ENCODE measurements at places on chromosomes 4 and X.

GRCh38 chr4:18105030-18106011, 83.8 kb upstream of the LCORL start:
- DNase-seq, result no peak

GRCh38 chrX:152520653-152521052, 69.5 kb upstream of the GABRA3 start:
- DNase-seq, result no peak

DNA sequence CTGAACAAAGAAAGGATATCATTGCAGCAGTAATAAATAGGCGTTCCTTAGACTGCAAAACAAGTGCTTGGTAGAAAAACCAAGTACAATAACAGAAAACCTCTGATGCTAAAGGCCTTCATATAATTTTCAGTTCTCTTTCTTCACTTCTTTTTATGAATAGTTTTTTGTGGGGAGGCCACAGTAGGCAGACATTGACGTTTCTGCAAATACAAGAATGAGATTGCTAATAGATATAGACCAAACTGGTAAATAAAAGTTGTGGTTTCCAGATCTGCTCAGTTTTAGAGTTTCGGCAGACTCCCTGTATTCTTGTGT, 57.0 kb upstream of the RAP1GDS1 start:
- no peak for DNase-seq

DNA sequence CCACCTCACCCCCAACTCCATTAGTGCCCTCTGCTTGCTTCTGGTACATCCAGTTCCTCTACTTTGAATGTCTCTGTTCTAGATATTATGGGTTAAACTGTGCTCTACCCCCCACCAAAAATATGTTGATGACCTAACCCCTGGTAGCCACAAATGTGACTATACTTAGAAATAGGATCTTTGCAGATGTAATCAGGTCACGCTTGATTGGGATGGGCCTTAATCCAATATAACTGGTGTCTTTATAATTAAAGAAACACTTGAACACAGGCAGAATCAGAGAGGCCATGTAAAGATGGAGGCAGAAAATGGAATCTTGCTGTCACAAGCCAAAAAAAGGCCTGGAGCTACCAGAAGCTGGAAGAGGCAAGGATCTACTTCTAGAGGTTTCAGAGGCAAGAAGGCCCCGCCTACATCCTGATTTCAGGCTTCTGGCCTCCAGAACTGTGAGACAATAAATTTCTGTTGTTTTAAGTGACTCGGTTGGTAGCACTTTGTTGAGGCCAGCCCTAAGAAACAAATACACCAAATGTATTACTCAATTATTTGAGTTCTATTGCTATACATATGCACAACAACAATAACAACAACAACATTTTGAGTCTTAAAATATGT, 220.0 kb downstream of the PPP3CA start:
- DNase-seq, result peak; percentile 73

GRCh38 chr4:145498430-145498829, 16.8 kb downstream of the SMAD1 start:
- no peak for DNase-seq

- no peak for DNase-seq
Measured at GRCh38 chrX:16488959-16489358, 161.0 kb upstream of the S100G start.

- no peak for DNase-seq
Measured at GRCh38 chr4:19776929-19777328, 474.8 kb upstream of the SLIT2 start.

DNA sequence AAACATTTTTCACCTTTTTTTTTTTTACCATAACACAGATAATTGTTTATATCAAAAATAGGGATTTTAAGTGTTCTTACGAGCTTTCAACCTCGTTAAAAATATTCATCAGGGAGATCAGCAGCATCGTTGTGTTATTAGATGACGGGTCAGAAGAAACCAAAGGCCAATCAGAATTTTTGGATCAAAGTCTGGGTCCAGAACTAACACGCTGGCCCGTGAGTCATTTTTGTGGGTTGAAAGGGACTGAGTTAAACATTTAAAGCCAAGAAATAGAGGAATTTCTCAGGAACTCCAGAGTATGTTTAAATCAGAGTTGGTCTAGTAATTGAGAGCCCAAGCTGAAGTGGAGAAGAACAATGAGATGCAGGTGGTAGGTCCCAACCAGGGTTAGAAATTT, 170.8 kb downstream of the TLL1 start:
- DNase-seq, result no peak

- DNase-seq, result no peak
Measured at GRCh38 chrX:137600769-137601168, 34.8 kb downstream of the ZIC3 start.

GRCh38 chrX:136261321-136261720, 10.1 kb upstream of the MAP7D3 start:
- no peak for DNase-seq

- DNase-seq, result no peak
Measured at GRCh38 chr4:5693871-5694270, 14.5 kb downstream of the EVC2 start.

- DNase-seq, result no peak
Measured at GRCh38 chrX:39576041-39576872, 521.5 kb downstream of the BCOR start.

DNA sequence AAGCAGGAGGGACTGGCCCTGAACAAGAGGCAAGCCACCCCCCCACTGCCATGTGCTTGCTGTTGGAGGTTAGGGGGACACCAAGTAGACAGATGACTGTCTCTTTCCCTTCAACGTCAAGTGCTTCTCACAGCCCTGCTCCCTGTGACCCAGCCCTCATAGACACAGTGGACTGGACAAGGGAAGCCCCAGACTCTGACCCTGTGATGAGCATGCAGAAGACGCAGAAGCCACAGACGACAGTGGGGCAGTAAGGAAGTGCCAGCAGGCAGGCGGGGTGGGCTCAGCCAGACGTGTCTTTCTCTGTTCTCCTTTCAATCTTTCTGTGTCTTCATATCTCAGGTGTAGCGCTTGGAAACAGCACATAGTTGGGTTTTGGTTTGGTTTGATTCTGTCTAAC, 2.4 kb upstream of the L1CAM start:
- DNase-seq, result no peak

- DNase-seq, result no peak
Measured at GRCh38 chr4:10713591-10713990, 29.0 kb upstream of the CLNK start.

DNA sequence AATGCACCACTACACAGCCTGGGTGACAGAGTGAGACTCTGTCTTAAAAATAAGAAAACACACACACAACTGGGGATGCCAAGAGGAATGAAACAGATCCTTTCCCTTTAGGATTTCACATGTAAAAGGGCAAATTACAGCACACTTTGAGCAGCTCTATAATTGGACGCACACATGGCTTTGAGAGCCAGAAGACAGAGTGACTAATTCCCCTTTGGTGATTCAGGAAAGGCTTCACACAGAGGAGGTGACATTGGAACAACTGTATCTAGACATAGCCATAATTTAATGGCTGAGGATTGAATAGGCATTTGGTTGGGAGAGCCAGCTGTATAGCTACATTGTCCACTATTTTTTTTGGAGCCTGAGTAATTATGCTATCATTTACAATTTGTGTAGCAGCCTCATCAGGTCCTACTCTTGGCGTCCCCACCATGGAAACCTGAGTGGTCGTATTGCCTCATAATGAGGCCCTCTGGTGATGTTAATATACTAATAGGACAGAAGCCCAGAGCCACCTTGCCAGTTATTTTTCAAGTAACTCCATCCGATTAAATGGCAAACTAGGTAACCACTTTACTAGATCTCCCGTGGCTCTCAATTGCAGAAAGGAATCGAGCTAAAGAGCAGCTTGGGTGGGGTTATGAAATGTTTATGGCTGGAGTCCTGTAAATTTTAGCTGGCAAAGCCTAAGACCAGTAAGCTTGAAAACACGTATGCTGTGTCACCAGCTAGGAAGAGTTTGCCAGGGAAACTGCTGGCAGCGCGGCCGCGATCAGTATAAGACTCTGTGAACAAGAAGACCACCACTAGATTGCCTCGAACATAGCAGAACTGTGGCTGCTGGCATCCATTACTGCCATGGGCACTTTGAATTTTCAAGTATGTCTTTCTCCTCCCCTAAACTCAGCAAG, 8.5 kb upstream of the PPEF1 start:
- DNase-seq, result peak; percentile 56

DNA sequence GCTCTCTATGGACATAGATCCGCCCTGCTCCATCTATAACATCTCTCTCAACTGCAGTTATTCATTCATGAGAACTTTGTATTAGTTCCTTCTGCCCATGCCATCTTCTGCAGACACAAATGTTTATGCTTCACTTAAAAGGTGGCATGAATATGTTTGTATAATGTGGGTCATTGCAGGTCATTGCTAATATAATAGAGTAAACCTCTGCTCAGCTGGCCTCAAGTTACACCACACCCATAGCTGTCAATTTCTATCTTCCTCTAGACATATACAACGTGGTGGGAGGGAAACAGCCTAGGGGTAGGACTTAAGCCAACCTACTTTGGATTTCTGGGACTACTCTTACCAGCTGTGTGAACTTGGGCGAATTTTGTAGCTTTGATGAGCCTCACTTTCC, 129.8 kb downstream of the ATXN3L start:
- no peak for DNase-seq

DNA sequence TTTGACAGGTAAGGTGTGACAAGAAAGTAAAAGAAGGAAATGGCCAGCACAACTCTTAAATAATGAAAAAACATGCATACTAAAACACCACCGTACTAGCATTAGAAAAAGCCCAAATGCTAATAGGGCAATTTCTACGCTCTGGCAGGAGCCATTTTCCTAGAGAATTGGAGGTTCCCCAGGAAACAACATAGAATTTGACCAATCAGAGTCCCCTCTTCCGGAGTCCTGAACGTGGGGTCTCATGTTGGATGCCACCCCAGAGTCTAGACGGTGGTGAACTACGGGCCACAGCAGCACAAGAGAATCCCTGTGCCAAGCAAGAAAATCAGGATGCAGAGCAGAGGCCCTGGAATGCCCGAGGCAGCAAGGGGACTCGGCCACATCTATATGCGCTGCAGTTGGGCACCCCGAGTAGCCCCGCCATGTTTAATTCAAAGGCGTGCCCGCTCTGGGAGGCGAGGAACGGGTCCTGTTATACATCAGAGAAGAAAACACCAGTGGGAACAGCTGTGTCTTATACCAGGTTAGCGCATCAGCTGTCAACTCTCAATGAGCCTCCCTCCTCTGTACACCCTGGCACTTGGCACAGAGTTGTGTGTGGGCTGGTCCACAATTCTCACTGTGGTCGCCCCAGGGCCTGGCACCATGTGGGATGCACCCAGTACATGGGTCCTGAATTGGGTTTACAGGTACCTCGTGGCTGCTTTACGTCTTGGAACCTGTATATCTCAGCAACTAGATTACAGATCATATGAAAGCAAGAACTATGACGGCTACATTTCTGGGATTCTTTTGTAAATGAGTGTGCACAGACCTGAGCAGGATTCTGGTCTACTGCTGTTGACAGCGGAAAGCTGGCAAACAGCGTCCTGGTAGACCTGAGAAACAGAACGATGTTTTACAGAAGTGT, 52.1 kb downstream of the SEL1L3 start:
- DNase-seq, result no peak

- DNase-seq, result no peak
Measured at GRCh38 chr4:128006592-128006991, 41.4 kb downstream of the ABHD18 start.

GRCh38 chr4:76568262-76568661, 133.2 kb downstream of the SHROOM3 start:
- DNase-seq, result no peak

DNA sequence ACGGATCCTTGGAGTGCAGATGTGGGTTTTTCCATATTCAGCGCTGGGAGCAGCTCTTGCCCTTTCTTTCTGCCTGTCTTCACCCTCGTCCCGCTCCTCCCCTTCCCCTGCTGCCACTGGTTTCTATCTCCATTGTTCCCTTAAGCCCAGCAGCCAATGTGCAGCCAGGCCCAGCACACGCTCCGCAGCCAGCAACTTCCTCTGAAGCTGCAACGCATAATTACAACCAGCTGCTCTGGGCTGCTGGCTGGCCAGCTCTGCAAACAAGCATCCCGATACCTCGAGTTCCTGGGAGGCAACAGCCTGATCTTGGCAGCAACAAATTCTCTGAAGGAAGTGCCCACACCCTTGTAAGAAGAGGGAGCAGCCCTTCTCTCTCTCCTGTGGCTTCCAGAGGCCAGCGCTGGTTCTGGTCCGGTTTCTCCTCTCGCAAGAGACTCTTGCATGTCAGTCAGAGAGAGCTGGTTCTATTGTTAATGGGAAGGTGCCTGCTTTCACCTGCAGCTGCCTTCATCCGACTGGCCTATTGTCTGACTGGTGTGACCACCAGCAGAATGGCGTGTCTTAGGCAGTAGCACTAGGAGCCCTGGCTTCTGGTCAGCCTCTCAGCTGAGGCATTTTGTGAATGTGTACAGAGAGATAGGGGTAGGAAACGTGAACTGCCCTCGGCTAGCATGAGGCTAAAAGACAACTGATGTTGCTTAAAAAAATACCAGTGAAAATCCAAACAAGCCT, 83.8 kb upstream of the MAML3 start:
- DNase-seq, result peak; percentile 96

GRCh38 chrX:10620121-10620699, at the start of gene MID1:
Gene MID1, minus strand, starts transcription at chrX:10620585. Its CDS starts 53,038 bp downstream, at chrX:10567547.
- peak; percentile 82 for DNase-seq

DNA sequence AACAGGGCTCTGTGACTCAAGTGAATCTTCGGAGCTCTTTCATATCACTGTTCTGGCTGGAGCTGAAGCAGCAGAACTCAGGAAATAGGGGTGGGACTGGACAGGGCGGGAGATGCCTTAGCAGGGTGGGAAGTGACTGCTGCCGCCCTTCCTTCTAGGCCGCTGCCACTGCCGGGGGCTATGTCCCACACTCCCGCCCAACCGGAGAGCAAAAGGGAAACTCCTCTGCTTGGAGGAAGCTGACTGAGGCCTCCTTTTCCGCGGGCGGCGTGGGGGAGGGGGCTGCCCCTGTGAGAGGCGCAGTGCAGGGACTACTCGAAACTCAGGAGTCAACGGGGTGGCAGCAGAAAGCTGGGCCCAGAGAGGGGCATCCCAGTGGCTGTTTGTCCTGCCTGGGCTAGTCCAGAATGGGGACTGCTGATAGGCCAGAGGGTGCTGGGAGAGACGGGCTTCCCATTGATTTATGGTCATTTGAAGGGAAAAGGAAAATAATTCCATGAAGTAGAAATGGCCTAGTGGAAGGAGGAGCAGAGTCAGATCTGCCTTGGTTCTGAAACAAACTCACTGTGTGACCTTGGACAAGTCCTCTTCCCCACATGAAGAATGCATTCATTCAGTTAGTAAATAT, 36.9 kb downstream of the STARD8 start:
- no peak for DNase-seq

GRCh38 chr4:147017081-147017480, 71.4 kb upstream of the TTC29 start:
- DNase-seq, result no peak

- peak; percentile 96 for DNase-seq
Measured at GRCh38 chr4:150598909-150599308, 17.0 kb downstream of the MAB21L2 start.

- peak; percentile 36 for DNase-seq
Measured at GRCh38 chrX:40734971-40735324, 394 bp downstream of the MED14 start.

- no peak for DNase-seq
Measured at GRCh38 chrX:17617806-17618205, 119.5 kb upstream of the SCML1 start.

GRCh38 chr4:2798399-2799223, 5.7 kb downstream of the SH3BP2 start:
- DNase-seq, result no peak

GRCh38 chr4:167964766-167965373, 127.5 kb upstream of the ANXA10 start:
- no peak for DNase-seq

Data from A673 (cell line).